Small intestine (tissue), 16 donors: ENCODE measurements at places on chromosomes 7 and 10.

DNA sequence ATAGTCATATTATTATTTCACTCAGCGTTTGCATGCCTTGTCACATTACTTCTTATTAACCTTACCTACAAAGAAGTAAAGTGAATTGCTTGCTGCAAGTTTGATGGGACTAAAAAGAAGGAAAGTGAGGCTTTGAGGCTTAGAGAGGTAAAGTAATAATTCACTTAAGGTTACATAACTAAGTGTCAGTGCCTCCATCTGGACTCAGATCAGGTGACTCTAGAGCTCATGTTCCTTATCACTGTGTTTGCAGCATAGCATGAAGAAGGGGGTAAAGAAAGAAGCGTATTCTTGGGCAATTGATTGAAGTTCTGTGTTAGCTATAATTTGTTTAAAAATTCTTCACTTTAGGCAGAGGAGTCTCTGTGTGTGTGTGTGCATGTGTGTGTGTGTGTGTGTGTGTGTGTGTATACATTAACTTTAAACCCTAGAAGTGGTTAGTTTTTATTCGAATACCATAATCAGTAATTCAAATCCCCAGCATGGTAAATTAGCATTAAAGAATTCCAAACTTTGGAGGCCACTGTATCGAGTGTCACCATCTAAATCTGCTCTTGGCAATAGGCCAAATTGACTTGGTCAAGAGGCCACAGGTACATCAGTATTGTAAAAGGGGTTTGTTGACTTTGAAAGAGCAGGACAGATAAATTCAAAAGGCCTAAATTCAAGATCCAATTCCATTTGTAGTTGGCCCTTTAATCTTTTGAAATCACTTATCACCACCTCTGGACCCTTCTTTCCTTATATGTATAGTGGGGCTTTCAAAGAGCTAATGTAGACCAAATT lies 2.2 kb upstream of the PON3 start:
- DNase-seq, result peak; percentile 40
- no peaks in the 10 kb centered on the region for H3K36me3 ChIP-seq
- H3K4me3 ChIP-seq, result peak overlapping the region; percentile 84
- no peaks in the 10 kb centered on the region for H3K27me3 ChIP-seq

DNA sequence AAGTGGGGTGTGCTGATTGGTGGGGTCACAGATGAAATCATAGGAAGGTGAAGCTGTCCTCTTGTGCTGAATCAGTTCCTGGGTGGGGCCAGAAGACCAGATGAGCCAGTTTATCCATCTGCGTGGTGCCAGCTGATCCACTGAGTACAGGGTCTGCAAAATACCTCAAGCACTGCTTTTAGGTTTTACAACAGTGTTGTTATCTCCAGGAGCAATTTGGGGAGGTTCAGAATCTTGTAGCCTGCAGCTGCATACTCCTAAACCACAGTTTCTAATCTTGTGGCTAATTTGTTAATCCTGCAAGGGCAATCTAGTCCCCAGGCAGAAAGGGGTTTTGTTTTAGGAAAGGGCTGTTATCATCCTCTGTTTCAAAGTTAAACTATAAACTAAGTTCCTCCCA lies 17.0 kb upstream of the IFRD1 start:
- no peak overlapping the region for H3K4me3 ChIP-seq
- H3K27me3 ChIP-seq, result no peaks in the 10 kb centered on the region
- H3K4me1 ChIP-seq, result peaks cover 2% of the 10 kb centered on the region
- DNase-seq, result no peak
- no peak overlapping the region for H3K27ac ChIP-seq

DNA sequence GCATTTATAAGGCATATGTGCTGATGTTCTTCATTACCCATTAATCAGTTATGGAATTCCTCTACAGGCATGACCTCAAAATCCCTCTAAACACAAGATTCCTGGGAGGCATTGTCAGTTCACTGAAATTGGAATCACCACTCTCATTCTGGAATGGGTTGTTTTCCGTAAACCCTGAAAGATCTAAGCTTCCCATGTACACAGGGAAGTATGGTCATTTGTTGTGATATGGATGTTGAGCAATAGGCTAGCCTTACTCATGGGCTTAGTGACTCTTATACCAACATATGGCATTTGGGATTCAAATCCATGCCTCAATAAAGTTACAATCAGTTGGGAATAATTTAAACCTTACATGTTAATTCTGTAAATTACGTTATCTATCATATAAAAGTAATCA lies 258.0 kb downstream of the XPNPEP1 start:
- no peak overlapping the region for H3K27ac ChIP-seq
- H3K4me1 ChIP-seq, result no peaks in the 10 kb centered on the region
- no peak overlapping the region for H3K4me3 ChIP-seq
- H3K36me3 ChIP-seq, result no peaks in the 10 kb centered on the region

GRCh38 chr7:47786557-47787248 lies 161.6 kb downstream of the PKD1L1 start:
- H3K4me3 ChIP-seq, result no peak overlapping the region
- DNase-seq, result peak; percentile 48
- no peaks in the 10 kb centered on the region for H3K27me3 ChIP-seq
- H3K4me1 ChIP-seq, result no peaks in the 10 kb centered on the region

- no peak overlapping the region for H3K4me3 ChIP-seq
- DNase-seq, result no peak
- no peaks in the 10 kb centered on the region for H3K4me1 ChIP-seq
- H3K27me3 ChIP-seq, result no peaks in the 10 kb centered on the region
- H3K27ac ChIP-seq, result no peak overlapping the region
- H3K36me3 ChIP-seq, result no peaks in the 10 kb centered on the region
Measured at GRCh38 chr7:139494835-139495579, 11.5 kb upstream of the KLRG2 start.

GRCh38 chr7:64045301-64046040 lies at the start of gene ZNF727:
TSS of gene ZNF727 (plus strand) at chr7:64045434. CDS start at chr7:64045622, 188 bp downstream.
- H3K4me3 ChIP-seq, result no peak within 1 kb of the TSS
- H3K4me1 ChIP-seq, result no peaks in the 10 kb centered on the region
- no peak within 1 kb of the TSS for H3K27ac ChIP-seq
- no peaks in the 10 kb centered on the region for H3K36me3 ChIP-seq
- no peaks in the 10 kb centered on the region for H3K27me3 ChIP-seq

DNA sequence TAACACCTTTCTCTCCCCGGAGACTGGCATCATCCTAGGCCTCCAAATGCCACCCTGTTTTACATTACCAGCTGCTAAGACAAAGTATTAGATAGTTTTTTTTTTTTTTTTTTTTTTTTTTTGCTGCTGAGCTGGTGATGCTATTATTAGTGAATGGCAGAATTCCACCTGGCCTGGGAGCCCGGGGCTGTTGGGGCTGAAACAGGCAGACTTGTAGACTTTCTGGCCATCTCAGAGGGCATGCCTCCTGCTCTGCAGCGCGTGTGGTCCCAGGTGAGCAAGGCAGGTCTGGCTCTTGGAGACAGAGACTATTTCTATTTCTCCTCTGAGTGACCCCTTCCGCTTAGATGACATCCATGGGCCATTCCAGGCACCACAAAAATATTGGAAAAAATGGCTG lies 104.2 kb downstream of the EMX2 start:
- H3K4me3 ChIP-seq, result no peak overlapping the region
- no peaks in the 10 kb centered on the region for H3K36me3 ChIP-seq
- DNase-seq, result no peak
- no peaks in the 10 kb centered on the region for H3K27me3 ChIP-seq
- no peak overlapping the region for H3K27ac ChIP-seq

- no peaks in the 10 kb centered on the region for H3K27me3 ChIP-seq
- no peak for DNase-seq
- no peaks in the 10 kb centered on the region for H3K4me1 ChIP-seq
- no peaks in the 10 kb centered on the region for H3K36me3 ChIP-seq
Measured at GRCh38 chr7:33970536-33970935, 65.2 kb downstream of the BMPER start.

GRCh38 chr10:88728107-88728763 lies 22.2 kb downstream of the LIPK start:
- no peak overlapping the region for H3K4me3 ChIP-seq
- DNase-seq, result peak; percentile 11
- H3K36me3 ChIP-seq, result no peaks in the 10 kb centered on the region
- H3K27me3 ChIP-seq, result no peaks in the 10 kb centered on the region
- no peak overlapping the region for H3K27ac ChIP-seq

DNA sequence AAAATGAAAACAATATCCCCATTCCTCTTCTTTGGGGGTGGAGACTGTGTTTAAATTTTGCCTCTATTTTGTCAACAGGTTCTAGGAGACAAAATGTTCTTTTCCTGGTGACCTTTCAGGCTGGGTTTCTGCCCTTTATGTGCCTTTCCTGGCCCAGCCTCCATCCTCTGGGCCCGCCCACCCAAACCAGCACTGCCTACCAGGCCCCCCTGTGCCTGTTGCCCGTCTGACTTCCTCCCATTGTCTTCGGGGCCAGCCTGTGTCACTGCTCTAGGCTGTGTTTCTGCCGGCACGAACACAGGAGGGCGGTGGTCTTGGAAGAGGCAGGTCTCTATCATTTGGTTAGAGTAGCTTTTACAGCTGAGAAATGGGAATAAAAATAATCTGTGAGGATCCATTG lies 13.9 kb downstream of the TSPAN14 start:
- peaks cover 30% of the 10 kb centered on the region for H3K4me1 ChIP-seq
- H3K36me3 ChIP-seq, result no peaks in the 10 kb centered on the region
